ENCODE measurements at places on chromosomes 4 and X. TPM values are rescaled to one million over a fixed set of nuclear protein-coding genes. Genes with fewer than 3 reads are reported as not detected.

The APELA gene
- not detected for total RNA-seq

The ESX1 gene
- total RNA-seq: not detected

The NHS gene
- 6.7 TPM for total RNA-seq

The IL21 gene
- total RNA-seq: 50.0 TPM

The GPRIN3 gene
- 10.5 TPM for total RNA-seq

The GAGE12F gene
- not detected for total RNA-seq

The SSX3 gene
- not detected for total RNA-seq

The DCAF12L2 gene
- total RNA-seq: 0.11 TPM

The ADH7 gene
- total RNA-seq: not detected

The FLNA gene
- 891 TPM for total RNA-seq

The ABHD18 gene
- 23.5 TPM for total RNA-seq

The RAB40A gene
- total RNA-seq: 0.12 TPM

The UGT2B17 gene
- total RNA-seq: not detected

The VCX2 gene
- not detected for total RNA-seq

The TIGD2 gene
- total RNA-seq: 2.1 TPM

The MGARP gene
- total RNA-seq: 0.35 TPM

All from activated CD4-positive, alpha-beta T cell treated with anti-CD3 and anti-CD28 coated beads for 36 hours (primary cell).